ENCODE measurements at places on chromosomes 5 and 9. TPM values are rescaled to one million over a fixed set of nuclear protein-coding genes. Genes with fewer than 3 reads are reported as not detected.

GRCh38 chr5:30894811-30895210 is 298.7 kb upstream of the CDH6 start:
- DNase-seq, result peak; percentile 15

- no peak for DNase-seq
These were observed 7.1 kb downstream of the WDR36 start for GRCh38 chr5:111099058-111099778.

DNA sequence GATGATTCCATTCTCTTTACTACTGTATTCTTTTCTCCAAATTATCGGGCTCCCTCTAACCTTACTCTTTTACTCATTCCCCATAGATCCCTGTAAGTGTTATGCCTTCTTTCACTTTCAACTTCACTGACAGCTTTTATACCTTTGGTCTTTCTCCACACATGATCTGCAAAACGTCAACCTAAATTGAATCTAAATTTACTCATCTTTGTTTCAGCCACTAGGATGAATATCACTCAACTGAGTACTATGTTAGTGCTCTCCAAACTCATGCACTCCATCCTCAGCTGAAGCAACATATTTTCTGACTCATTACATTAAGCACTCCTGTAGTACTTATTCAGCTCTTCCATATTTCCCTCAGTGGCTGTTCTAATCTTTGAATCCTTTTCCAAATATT is 133.4 kb downstream of the ADAMTS19 start:
- DNase-seq, result no peak

The PROB1 gene
- 0.15 TPM for total RNA-seq

GRCh38 chr9:99813739-99814138 is 7.9 kb upstream of the NR4A3 start:
- DNase-seq, result no peak

- no peak for DNase-seq
These were observed 817 bp downstream of the GAPVD1 start for GRCh38 chr9:125262294-125262991.

The PHF24 gene
- not detected for total RNA-seq

The FRMD3 gene
- 5.0 TPM for total RNA-seq

DNA sequence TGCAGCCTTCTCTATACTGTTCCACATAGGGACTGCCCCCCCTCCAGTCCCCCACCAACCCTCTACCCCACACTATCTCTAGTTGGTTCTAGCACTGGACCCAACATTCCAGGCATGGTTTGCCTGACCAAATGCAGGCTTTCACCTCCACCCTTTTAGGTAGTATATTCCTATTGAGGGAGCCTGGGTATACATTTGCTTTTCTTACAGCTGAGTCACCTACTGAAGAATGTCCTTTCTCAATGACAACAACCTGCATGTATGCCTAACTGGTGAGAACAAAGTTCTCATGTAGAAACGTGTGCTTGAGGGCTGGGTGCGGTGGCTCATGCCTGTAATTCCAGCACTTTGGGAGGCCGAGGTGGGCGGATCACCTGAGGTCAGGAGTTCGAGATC is 8.2 kb downstream of the TNIP1 start:
- peak; percentile 92 for DNase-seq

DNA sequence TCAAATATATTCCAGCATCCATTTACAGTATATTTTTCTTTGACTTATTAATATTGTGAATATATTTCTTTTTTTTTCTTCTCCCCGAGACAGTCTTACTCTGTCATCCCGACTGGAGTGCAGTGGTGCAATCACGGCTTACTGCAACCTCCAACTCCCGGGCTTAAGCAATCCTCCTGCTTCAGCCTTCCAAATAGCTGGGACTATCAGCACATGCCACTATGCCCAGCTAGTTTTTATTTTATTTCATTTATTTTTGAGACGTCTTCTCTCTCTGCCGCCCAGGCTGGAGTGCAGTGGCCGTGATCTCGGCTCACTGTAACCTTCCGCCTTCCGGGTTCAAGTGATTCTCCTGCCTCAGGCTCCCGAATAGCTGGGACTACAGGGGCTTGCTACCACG is 7.4 kb upstream of the GLIPR2 start:
- DNase-seq, result no peak

The FOXD4L5 gene
- 0.07 TPM for total RNA-seq

DNA sequence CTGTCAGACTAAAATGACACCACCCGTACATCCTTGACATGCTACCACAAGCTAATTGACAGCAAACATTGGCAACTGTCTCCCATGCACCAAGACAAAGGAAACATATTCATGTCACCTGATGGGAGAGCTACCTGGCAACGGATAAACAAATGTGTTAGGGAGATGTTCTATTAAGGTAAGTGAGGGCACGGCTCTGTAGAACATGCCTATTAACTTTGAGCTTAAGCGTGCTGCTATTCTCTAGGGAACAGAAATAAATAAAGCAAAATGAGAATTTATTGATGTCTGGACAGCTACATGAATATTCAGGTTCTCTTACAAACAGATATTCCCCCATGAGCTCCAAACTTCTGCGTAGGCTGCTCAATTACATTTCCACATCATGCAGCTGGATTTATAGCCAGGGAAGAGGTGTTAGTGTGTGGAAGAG is 361.4 kb upstream of the RFX3 start:
- DNase-seq, result no peak

The RAD50 gene
- 11.6 TPM for total RNA-seq

DNA sequence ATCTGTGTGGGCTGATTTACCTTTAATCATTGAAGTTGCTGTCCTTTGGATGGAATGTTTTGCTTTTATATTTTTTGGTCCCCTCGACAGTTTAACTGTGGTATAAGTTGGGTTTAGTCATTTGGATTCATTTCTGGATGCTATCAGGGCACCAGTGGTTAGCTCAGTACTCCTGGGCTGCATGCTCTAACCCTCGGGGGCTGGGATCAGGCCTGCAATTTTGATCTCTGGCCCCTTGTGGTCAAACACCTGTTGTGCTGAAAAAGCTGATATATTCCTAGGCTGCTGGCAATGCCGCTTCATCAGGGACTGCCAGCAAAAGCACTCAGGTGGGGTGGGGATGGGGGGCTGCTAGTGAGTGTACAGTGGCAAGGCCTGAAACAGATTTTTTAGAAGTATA is 440.4 kb upstream of the RIOK2 start:
- DNase-seq, result no peak

DNA sequence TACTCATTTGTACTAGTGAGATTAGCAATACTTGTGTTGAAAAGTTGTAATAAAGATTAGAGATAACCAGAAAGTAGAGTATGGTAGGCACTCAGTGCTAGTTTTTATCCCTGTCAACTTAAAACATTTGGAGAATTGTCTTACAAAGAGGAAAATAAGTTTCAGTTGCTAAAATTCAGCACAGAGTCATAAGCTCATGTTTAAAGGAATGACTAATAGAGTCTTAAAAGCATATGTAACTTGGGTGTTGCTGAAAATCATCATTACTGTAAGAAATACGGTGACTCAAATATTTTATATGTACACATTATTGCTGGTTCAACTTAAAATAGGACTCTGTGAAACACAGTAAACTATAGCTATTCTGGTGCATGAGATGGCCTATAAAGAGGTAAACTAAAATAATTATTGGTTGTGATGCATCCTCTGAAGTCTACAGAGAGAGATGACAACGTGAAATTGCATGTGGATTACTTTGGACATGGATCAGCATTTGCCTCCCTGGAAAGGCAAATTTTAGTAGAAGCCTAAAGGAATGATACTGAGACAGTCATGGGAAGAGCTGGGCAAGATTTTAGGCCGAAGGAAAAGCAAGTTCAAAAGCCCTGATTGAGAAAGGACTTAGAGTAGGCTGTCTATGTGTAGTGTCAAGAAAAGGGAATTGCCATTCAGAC is 34.6 kb downstream of the SGCD start:
- DNase-seq, result no peak

- no peak for DNase-seq
These were observed 13.2 kb downstream of the ANGPTL2 start for GRCh38 chr9:127109212-127109711.
